CD4-positive, alpha-beta T cell treated with Interferon gamma for 1 hour (primary cell): ENCODE measurements at places on chromosomes 13 and 19.

- no peak for DNase-seq
Observed at GRCh38 chr13:80900561-80900960, 559.6 kb upstream of the SPRY2 start.

DNA sequence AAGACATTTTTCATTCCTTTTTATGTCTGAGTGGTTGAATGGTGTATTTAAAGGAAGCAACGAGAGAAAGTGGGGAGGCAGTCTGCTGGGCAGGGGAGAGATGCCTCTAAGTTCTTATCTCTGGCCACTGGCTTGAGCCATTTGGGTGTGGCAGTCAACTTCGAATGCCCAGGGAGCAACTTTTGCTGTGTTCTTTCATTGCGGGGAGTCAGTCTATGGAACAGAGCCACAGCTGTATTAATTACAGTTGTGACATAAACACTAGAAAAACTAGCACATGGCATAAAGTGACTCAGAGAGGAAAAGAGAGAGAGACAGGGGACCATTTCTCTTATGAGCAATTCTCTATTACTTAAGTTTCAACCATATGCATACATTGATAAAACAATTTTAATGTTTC, 40.4 kb upstream of the PDCD5 start:
- no peak for DNase-seq

DNA sequence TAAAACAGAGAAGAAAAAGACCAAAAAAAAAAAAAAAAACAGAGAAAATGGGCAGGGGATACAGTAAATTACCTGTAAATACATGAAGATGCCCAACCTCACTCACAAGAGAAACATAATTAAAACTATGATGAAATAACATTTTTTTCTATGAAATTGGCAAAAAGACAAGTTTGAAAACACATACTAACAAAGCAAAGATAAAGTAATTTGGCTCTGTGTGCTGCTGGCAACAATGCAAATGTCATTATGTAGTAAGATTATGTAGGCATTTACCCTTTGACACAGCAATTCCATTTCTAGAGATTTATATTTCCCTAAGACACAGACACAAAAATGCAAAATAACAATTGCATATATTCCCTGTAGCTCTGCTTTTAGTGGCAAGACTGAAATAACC, 20.2 kb downstream of the ZC3H13 start:
- no peak for DNase-seq

DNA sequence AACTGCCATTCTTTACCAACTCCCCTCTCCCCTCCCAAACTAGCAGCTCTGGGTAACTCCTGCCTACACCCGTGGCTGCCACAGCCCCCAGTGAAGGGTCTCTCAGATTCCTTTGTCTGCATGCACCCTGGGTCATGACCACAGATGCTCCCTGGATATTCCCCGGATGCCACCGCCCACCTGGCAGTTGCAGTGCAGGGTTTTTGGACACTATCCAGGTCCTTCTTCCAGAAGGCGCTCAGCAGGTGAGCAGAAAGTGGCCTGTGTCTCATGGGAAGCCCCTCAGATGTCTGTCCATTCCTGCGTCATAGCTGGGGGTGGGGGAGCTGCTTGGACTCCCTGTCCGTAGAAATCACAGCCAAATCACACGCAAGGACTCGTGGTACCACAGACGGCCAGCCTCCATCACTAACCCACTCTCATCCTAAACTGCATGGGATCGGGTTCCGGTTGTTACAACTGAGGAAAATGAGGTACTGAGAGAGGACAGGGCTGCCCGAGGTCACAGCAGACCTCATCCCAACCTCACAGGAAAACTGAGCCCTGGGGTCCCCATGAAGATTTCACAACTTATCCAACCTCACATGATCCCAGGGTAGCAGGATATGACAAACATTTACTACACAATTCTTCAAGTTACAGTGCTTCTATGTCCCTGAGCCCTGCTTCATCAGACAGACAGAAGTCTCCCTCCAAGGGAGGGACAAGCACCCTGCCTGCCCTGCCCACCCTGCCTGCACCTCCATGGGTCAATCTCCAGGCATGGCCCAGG, 38.6 kb downstream of the ELL start:
- DNase-seq, result no peak

- no peak for DNase-seq
Observed at GRCh38 chr19:18798384-18799352, 7.6 kb upstream of the COMP start.

- no peak for DNase-seq
Observed at GRCh38 chr13:46644816-46645215, 91.8 kb downstream of the LRCH1 start.

DNA sequence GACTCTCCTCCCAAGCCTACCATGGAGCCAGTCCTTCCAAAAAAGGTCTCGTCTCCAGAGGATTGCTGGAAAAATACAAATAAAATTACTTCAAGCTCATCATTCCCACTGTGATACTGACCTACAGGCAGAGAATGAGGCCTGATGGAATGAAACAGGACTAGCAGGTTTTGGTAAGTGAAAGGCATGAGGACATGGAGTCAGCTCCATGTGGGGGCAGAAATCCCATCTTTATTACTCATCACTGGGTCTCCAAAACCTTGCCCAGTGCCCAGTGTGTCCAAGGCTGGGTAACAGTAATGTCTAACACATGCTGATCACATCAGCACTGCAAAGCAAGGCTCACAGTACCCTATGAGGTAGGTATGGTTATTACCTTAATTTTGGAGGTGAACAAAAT, 235.4 kb downstream of the DNAJC15 start:
- no peak for DNase-seq

DNA sequence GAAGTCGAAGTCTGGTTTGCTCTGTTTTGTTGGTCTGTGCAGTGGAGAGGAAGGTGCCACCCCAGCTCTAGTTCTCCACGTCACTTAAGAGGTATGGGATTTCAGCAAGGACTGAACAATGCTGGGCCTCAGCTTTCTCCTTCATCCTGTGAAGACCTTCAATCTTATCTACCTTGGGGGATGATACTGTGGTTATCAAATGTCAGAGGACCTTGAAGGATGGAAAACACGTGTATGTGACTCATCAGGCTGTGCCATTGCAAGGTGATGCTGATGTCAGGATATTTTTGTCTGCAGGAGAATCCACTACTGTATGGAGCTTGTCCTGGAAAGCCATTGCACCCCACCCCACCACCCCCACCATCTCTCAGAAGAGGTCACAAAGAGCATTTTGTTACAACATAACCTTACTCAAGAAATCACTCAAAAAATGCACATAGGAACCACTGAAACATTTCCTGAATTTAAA, 81.4 kb upstream of the UQCRFS1 start:
- no peak for DNase-seq

- DNase-seq, result no peak
Observed at GRCh38 chr13:113052206-113052605, 53.4 kb upstream of the F7 start.

GRCh38 chr13:77980592-77980991, 62.0 kb upstream of the EDNRB start:
- DNase-seq, result no peak

GRCh38 chr13:93535251-93535650, 308.6 kb downstream of the GPC6 start:
- no peak for DNase-seq

DNA sequence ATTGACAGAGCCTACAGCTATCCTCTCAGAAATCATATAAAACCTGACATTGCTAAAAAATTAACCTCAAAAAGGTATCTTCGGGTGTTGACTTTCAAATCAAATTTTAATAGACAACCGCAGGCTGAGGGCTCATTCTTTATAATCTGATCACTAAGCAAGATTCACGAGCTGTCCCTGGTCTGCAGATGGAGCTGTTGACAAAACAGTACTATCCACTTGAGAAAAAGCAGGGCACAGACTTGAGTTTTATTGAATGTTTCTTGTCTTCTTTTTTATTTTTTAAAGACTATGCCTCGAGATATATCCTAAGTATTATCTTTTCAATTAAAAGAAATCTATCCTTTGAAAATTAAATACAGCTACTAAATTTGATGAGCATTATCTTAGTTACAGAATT, 540.5 kb downstream of the PCDH9 start:
- no peak for DNase-seq

- DNase-seq, result no peak
Observed at GRCh38 chr13:104796581-104796980, 1730.4 kb upstream of the SLC10A2 start.

DNA sequence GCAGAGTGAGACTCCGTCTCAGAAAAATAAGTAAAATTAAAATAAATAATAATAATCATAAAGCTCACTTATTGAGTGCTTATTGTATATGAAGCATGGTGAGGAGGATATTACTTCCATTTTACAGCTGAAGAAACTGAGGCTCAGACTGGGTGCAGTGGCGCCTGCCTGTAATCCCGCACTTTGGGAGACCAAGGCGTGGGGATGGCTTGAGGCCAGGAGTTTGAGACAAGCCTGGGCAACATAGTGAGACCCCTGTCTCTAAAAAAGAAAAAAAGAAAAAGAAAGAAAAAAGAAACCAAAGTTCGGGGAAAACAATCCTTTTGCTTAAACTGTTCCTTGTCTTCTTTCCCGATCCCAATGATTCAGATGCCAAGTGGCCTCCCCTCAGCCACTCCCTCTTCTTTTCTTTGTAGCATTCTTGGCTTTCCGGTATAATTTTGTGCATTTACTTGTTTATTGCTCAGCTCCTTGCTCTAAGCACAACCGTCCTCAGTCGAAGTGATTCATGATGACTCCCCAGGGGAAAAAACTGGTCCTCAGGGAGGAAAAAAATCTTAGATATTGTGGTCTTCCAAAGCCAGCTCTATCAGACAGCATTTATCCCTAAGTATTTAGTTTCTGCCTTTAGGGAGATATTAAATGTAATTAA, 965 bp upstream of the EIF3G start:
- no peak for DNase-seq

DNA sequence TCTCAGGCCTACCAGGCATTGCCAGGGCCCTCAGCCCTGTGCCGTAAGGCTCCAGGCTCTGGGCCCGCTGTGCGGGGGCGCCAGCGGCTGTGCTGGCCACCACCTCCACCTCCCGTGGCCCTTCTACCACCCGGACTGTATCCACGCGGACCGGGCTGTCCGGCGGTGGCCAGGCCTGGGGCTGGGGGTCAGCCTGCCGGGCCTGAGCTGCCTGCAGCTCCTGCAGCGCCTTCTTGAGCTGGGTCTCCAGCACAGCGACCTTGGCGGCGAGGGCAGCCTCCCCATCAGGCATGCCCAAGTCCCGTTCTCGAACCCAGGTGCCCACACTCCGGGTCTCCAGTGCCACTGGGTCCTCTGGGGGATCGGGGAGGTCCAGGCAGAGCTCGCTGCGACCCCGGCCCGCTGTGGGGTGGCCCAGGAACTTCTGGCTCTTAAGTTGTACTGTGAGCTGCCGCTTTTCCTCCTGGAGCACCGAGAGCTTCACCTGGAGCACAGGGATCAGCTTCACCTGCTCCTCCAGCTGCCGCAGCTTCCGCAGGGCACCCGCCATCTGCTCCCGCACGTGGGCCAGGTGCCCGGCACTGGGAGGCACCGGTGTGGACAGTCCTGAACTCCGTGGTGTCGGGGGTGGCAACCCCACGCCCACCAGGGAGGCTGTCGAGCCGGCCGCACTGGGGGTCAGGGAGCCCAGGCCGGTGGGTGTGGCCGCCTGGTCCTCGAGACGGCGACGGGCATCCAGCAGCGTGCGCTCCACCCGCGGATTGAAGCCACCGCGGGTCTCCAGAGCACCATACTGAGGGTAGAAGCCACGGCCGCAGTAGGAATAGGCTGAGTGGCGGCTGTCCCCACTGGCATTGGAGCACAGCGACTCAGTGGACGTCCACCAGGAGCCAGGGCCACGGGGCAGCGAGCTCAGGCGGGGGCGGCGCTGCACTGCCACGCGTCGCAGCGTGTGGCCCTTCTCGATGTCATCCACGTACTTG, 4.1 kb downstream of the KANK2 start:
- no peak for DNase-seq

DNA sequence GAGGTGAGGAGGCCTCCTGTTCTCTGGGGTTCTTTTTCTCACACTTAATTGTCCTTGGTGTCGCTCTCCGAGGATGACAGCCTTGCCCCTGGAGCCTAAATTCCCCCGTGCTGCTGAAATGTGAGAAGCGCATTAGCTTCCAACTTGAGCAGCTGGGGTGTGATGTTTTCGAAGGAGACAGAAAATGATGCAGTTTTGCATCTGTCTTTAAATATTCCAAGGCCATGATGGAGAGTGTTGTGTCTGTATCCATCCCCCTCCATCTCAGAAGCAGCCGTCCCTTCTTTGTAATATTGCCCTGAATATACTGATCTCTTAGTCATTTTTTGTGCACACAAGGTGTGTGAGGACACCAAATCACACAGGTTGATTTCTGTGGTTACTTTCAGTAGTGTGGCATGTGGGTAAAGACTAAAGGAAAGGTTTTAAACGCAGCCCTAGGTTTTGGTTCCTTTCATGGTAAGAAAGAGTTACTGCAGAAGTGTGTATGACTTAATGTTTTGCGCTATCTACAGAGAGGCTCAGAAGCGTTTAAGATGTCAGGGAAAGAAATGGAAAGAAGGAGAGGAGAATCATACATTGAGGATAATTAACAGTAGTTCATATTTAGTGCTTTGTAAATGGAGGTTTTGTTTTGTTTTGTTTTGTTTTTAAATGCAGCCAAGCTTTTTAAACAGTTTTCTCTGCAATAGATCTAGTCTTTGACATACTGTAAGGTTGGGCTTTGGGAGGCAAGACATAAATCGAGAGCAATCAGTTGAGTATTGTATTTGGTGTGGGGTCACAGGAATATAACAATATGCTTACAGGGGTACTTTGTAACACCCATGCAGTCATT, 1.6 kb downstream of the NBEA start:
- DNase-seq, result no peak

GRCh38 chr13:20160306-20161274, at the start of gene GJA3:
Gene GJA3, minus strand, starts transcription at chr13:20161052. Its CDS starts 17,764 bp downstream, at chr13:20143288.
- DNase-seq, result peak; percentile 51

- no peak for DNase-seq
Observed at GRCh38 chr19:38661996-38662395, 14.5 kb downstream of the ACTN4 start.

DNA sequence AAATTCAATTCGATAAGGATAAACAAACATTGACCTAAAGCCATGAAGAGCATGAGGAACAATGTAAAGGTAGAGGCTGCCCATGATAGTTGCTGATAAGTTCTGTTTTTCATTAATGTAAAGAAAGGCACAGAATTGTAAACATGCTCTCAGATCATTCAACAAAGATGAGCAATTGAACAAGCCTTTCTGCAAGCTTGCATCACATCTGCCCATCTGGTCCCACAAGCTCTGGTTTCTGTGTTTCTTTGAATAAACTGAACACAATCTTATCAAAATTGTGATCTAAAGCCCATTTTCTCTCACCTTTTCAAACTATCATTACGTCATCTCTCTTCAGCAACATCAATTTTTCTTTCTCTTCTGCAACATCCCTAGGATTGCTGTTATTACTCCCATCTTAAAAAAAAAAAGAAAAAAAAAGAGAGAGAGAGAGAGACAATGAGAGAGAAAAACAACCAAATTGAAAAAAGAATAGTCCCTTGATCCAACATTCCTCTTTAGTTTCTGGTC, 487.2 kb upstream of the GPC6 start:
- DNase-seq, result no peak

- DNase-seq, result peak; percentile 27
Observed at GRCh38 chr13:46595136-46595884, 42.3 kb downstream of the LRCH1 start.
